ENCODE measurements at places on chromosomes 12 and 14.
A peak's percentile ranks its signal among the peaks of the same experiment; 100 is the strongest.

DNA sequence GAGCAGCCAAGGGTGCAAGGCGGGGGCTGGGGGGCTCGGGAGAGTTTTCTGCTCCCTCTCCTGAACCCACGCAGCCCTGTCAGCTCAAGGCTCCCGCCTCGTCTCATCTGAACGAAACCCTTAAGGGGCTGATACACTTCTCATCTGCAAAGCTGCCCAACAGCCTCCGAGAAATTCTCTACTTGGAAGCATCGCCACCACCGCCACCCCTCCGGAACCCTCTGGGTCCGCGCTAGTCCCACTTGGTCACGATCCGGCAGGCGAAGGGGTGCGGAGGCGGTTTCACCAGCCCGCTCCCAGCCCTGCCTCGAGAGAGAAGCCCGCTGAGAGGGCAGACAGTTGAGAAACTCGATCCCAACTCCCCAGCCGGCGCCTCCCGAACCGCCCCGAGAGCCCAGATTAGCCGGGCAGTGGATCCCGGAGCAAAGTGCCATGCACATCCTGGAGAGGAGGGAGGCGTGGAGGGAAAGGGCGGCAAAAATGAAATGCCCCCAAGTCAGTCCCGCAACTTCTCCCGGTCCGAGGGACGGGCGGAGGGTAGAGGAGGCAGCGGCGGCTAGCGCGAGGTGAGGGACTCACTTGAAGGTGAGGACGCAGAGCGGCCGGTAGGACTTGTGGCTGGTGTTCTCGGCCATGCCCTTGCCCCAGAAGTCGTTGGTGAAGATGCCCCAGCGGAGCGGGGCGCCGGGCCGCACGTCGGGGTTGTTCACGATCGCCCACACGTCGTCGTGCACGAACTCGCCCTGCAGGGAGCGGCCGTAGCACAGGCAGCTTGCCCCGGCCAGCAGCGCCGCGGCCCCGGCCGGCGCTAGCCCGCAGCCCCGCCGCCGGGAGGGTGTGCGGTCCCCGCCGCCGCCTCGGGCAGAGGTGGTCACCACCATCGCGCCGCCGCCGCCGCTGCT is 620 bp downstream of the TMTC1 start:
- peak; percentile 29 for DNase-seq

DNA sequence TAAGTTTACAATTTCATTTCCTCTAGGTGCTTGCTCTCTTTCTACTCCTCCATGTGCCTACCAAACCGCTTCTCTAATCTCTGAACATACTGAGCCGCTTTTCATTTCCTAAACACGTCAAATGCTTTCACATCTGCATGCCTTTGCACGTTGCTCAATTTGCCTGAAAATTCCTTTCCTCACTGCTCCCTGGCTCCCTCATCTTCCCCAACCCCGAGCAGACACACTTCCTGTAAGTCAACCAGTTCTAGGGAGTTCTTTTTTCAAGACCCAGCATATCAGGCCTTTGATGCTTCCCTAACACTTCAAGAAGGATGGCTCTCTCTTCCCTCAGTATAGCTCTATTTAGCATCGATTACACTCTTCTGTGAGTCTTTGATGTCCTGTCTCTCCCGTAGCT is 50.3 kb downstream of the LMO3 start:
- DNase-seq = peak; percentile 63

GRCh38 chr12:1504895-1505311 is 89.5 kb downstream of the FBXL14 start:
- DNase-seq = no peak

- DNase-seq = no peak
Measured at GRCh38 chr14:63361790-63362189, 43.1 kb upstream of the GPHB5 start.

GRCh38 chr14:29648045-29648444 is 279.6 kb downstream of the PRKD1 start:
- no peak for DNase-seq

DNA sequence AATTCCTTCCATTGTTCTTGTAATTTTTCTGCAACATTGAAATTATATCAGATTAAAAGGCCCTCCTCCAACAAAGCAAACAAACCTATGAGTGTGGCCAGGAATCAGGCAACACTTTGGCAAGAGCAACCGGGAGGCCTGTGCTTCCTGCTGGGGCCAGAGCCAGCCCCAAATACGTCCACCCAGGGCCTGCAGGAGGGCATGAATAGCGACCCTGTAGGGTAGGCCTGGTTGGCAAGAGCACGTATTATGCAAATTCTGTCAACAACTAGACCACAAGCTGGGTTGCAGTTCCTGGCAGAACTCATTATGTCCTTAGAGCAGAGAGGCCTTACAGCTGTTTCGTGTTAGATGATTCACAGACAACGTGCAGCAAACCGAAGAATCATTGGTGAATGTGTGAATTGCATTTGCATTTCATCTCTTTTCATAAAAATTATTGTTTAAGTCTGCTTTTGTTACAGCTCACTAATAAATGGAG is 26.9 kb upstream of the LGALS3 start:
- DNase-seq = peak; percentile 96

DNA sequence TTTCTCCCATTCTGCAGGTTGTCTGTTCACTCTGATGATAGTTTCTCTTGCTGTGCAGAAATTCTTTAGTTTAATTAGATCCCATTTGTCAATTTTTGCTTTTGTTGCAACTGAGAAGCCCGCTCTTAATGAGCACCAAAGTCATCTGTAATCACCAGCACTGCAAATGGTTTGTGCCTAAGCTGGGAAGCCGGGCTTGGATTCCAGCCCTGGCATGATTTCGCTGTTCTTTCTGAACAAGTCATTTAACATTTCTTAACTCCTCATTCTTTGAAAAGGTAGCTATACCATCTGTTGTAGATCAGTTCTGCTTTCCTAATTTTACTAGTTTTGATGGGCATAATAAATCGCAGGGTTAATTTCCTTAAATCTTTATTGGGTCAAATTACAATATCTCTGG is 32.1 kb downstream of the PIWIL1 start:
- no peak for DNase-seq

DNA sequence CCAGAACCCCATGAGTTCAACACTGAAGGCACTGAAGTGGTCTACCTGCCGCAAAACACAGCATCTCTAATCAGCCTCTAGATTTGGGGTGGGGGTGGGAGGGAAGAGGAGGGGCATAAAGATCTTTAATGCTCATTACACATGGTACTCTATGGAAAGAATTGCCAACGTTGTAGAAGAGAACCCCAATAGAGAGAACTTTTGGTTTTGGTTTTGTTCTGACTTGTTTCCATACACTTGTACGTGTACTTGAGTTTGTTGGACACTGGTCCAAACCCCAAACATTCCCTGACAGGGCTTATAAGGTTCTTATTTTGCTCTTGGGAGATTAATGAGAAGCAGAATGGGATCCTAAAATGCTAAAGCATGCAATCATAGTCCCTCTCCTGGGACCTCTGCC is 31.0 kb downstream of the GNPTAB start:
- DNase-seq = no peak

- DNase-seq = peak; percentile 30
Measured at GRCh38 chr12:93722835-93723567, 45.8 kb downstream of the CRADD start.

- DNase-seq = no peak
Measured at GRCh38 chr12:64192644-64193444, 29.3 kb downstream of the KICS2 start.

DNA sequence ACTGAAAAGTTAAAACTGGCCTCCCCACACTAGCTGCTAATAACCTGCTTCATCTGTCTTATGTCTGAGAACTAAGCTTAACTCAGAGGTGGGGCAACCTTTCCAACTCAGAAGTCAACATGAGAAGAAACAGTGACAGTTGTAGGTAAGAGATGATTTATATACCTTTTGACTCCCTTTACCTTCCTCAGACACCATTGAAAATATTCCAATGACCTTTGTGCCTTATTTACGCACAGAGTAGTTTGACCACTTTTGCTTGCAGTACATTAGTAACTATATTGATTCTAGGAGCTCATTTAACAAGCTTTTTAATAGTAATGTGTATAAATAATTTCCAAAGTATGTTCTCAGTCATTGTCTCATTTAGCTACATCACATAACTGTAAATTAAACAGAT is 77.6 kb downstream of the ALX1 start:
- DNase-seq = no peak

- DNase-seq = peak; percentile 53
Measured at GRCh38 chr14:21711360-21711961, 37.8 kb upstream of the OR4E1 start.

GRCh38 chr14:64605926-64606685 is 56.3 kb downstream of the PPP1R36 start:
- no peak for DNase-seq

DNA sequence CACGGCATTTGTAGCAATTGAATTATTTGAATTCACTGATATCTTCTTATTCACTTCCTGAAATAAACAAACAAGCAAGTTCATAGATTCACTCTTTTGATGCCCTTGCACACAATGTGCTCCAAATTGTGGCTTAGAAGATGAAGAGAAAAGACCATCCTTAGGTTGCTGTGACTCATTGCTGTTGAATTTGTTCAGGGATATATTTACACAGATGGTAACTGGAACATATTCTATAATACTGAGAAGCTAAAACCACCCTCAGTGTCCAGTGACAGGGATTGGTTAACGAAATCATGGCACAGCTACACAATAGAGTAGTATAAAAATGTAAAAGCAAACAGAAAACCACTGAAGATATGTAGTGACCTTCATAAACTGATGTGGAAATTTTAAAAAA is 3.1 kb downstream of the PRB4 start:
- no peak for DNase-seq

GRCh38 chr12:90074086-90074485 is 365.4 kb upstream of the ATP2B1 start:
- no peak for DNase-seq

GRCh38 chr12:100251917-100252316 is 15.0 kb downstream of the DEPDC4 start:
- DNase-seq = no peak

DNA sequence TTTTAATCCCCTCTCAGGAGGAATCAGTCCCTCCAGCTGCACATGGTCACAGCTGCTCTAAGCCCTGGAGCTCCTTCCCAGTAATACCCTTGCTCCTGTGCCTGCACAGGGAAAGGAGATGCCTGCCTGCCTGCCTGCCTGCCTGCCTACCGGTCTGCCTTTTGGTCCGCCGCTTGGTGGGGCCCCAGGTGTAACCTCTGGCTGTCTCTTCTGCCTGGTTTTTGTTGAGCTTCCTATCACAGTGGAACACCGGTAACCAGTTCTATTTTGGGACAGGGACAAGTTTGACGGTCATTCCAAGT is 99.8 kb downstream of the DAD1 start:
- DNase-seq = no peak

DNA sequence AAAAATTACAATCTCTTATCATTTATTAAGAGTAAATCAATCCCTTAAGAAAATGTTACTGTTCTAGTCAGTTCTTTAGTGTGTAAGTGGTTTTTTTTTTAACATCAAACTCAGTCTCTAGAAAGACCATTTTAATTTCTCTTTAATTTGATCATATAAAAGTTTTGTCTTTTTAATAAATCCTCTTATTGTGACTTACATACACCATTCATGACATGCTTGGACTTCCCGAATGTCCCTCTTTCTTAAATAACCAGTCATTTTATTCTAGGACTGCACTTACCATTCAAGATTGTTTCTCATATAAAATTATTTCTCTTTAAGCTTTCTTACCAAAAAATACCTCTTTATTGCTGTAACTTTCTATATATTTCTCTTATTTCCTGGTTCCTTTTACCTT is 60.8 kb upstream of the EVL start:
- no peak for DNase-seq

- DNase-seq = peak; percentile 64
Measured at GRCh38 chr12:24561411-24561871, 387.5 kb downstream of the BCAT1 start.

GRCh38 chr14:49319810-49320209 is 266.4 kb downstream of the RPS29 start:
- no peak for DNase-seq

DNA sequence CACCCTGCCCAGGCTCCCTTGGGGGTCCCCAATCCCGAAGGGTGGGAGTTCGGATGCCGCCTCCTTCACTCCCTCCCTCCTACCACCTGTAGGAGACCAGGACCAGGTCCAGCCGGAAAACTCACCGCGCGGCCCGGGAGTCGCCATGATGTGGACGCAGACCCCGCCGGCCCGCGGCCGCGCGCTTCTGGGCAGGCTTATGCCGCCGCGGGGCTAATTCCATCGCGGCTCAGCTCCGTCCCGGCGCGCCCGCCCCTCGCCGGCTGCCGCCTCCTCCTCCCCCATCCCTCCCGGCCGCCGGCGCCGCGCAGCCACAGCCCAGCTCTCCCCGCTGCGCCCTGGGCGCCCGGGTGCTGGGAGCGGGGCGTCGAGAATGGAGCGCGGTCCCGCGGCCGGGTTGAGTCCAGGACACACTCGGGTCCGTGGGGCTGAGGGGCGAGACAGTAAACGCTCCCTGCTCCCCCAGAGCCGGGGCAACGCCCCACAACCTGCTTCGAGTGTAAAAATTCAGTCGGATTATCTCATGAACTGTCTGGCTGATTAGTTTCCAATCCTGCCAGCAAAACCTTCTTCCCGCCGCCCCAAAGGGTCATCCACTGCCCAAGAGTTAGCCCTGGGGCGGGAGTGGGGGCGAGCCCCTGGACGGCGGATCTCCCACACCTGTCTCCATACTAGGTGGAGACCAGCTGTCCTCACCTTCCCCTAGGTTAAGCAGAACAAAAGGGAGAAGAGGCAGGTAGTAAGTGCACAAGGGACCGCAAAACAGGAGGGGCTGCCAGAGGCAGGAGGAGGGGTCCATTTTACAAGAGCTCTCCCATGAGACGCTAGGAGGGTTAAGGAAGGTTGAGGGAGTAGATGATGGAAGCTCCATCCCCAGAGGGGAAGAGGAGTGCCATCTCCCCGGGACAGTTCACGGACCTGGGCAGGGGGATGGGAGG is at the start of gene ANO2:
TSS of gene ANO2 (minus strand) at position 189 of the 938 bp plus-strand sequence. CDS start at position 147, 42 bp downstream.
- no peak for DNase-seq

GRCh38 chr12:42119085-42119633 is 25.5 kb downstream of the GXYLT1 start:
- DNase-seq = peak; percentile 87

DNA sequence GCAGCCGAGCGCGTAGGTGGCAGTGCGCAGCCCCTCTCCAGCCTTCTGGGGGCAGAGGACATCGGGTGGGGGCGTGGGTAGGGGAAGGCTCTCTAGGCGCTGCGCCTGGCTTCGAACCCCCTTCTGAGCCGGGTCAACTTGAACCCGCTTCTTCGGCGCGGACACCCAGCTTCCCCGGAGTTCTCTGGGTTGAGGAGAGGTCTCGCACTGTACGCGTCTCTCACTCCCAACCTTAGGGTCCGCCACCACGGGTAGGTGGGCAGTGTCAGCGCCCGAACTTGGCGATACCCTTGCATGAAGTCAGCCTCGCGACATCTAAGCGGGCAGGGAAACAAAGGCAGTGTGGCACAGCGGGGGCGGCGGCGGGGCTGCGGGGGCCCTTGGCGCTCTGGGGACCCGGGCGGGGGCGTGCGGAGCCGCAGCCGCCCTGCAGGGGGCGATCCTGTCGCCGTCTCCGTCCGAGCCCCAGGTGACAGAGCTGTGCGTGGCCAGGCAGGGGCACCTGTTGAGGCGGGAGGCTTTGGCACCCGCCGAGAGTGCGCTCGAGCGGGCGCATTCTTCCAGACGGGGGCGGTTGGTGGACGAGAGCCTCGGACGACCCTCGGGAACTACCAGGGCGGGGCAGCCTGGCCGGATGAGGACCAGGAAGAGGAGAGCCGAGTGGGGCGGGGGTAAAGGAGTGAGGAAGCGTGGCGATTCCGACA is 1.1 kb downstream of the GALNT16 start:
- DNase-seq = no peak

Measured in HCEC 1CT (cell line).